Stimulated activated CD8-positive, alpha-beta memory T cell treated with anti-CD3 and anti-CD28 coated beads, Interleukin-7, amount 100 ng/mL, for 48 hours (primary cell): ENCODE measurements at places on chromosomes 1 and 21.

GRCh38 chr1:162397039-162397448 is 14.9 kb downstream of the SH2D1B start:
- DNase-seq, result no peak

DNA sequence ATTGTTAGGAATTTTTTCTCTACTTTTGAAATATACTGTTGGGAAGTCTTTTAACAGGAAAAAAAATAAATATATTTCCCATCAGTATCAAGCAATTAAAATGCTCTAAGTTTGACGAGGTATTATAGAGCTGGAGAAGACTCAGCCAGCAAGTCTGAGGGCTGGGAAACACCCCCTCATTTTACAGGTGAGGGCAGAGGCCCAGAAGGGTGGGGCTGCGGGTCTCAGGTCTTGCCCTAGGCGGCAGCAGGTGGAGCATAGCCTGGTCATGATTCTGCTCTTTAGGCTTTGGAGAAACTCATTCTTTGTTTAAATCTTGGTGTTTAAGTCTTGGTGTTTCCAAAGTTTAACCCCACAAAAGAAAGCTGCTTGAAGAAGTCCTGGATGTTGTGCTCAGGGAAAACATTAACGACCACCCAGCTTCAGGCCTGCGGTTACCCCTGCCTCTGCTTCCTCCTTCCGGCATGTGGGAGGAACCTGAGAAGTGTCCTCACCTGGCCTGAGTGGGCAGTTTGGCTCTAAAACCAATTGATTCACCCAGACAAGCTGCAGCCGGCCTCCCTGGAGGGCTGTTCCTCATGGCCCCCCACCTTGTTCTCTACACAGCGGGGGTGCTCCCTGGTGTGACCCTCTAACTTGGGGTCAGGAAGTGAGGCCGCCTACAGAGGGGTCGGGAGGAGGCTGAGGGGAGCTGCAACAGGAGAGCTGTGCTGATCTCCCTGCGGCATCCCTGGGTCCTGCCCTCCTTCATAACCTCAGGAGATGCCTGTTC is 41.7 kb downstream of the OLFML2B start:
- DNase-seq, result no peak

DNA sequence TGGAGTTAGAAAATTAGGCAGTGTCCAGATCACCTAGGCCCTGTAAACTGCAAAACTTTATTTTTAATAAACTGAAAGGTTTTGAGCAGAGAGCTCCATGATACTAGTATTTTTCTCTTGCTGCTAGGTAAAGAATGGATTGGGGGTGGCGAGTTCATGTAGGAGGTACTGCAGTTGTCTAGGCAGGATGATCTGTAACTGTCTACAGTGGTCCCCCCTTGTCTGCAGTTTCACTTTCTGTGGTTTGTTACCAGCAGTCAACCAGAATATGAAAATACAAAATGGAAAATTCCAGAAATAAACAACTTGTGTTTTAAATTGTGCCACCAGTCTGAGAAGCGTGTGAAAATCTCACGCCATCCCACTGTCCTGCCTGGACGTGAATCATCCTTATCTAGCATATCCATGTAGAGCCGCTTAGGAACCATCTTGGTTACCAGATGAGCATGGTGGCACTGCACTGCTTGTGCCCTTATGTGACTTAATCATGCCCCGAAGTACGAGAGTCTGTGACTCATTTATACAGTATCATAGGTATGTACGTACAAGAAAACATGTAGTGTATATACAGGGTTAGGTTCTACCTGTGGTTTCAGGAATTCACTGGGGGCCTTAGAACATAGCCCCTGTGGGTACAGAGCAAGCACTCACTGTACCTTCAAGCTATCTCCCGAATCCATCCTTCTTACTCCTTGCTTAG is 94.2 kb downstream of the AHCTF1 start:
- DNase-seq, result no peak

DNA sequence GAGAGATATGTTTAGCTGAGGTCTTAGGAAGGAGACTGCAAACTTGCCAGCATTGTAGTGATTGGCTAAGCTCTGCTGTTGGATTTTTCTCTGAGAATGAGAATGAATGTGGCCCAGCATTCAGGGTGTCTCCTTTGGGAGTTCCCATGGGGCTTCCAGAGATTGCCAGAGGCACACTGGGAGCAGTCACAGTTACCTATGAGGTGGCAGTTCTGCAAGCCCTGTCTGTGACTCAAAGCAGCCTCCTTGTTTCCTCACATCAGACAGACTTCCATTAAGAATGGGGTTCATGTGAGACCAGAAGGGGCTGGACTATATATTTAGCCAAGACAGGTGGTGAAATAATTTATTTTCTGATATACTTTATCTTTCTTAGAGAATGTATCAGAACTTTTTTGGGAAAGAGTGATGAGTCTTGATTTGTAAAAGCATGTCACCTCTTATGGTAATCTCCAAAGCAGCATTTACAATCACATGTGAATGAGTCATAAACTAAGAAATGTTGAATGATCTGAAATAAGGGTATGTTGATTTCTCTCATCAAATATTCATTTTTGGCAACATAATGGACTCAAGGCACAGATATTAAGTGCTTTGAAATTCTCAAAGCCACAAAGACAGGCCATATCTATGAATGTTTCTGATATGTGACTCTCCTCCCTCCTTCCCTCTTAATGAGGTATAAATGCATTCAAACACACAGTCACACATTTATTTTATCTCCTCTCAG is 9.5 kb upstream of the SLC19A2 start:
- DNase-seq, result no peak

DNA sequence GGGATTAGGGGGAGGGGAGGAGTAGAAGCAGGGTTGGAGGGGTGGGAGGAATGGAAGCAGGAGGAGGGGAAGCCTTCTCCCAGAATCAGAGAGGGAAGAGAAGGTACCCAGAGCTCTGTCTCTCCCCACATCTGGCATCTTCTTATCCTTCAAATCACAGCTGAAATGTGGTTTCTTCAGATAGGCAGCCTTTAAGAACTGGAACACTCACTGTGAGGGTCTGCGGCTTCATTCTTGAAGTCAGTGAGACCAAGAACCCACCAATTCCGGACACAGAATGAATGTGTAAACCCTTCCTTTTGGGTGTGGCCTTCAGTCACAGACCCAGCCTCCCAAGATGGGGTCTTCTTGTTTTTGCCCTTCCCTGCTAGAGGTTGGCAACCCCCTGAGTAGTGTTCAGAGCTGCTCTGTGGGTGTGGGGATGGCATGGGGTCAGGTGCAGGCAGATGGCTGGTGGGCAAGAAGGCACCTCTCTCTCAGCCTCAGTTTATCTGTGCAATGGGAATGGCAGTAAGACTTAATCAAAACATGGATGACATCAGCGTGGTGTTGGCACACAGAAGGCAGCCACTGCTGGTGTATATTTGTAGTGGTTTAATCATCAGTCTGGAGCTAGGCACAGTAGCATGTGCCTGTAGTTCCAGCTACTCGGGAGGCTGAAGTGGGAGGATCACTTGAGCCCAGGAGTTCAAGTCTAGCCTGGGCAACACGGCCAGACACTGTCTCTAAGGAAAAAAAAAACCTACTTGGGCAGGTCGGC is 7.2 kb downstream of the FAAH start:
- no peak for DNase-seq
